B cell (primary cell): ENCODE measurements at places on chromosomes 2 and 18. TPM values are rescaled to one million over a fixed set of nuclear protein-coding genes. Genes with fewer than 3 reads are reported as not detected.

DNA sequence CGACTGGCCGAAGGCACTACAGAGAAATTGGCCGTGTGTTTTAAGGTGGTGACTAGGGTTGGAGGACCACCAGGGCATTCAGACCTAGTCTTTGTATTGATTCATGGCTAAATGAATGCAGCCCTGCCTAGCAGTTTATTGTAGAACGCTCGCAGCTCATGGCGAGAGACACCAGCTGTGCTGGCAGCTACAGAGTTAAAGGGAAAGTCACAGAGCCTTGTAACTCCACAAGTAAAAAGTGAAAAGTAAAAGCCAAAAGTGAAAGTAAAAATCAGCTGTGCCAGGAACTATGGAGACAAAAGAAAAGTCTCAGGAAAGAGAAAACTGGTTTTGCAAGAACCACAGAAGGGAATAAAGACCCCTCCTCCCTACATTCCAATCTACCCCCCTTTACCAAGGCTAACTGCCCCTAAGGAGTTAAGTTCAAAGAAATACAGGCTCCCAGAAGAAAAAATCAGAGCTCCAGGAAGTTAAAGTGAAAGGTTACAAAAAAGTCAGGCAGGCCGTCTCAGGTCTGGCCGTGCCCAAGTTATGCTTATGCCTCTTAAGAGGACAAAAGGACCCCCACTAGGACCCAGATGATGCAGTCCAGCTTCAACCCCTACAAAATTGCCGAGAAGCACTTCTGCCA, 46.4 kb upstream of the SELENOI start:
- peak; percentile 59 for DNase-seq

DNA sequence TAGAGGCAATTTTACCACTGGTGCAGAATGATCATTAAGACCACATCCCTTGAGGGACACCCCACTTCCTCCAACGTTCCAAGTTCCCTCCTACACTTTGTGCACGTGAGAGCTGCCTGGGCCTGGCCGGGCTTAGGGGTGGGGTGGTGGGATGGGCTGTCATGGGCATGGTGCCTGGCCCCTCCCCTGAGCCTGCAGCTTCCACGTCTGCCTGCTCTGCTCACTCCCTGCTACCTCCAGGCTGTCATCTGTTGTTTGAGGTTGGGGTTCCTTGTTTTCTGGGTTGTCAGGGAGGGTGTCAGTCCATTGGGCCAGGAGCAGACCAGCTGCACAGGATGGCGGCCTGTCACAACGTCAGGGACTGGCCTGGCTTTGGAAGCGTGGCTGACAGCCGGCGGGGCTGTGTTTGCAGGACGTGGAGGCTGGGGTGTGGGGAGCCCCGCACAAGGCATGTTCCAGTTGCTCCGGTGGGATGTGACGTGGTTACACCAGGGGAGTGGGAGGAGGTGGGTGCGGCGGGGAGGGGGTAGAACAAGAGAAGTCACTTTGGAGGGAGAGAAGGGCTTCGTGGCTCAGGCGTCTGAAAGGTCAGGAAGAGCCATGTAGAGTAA, 72.3 kb downstream of the RTP5 start:
- DNase-seq: no peak

DNA sequence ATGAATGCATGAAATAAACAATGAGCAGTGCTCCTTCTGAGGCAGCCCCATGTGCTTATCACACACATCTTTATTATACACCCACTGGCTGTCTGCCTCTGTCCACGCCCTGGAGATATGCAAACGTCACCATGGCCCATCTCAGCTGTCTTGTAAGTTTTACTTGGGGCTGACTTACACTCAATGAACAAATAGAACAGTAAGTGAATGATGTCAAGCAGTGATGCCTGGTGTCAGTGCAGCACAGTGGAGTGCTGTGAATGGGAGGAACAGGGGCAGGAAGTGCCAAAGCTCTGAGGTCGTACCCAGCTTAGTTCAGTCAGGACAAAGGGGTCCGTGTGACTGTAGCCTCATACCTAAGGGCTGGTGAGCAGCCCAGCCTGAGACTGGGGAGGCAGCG, 659.5 kb upstream of the HS6ST1 start:
- no peak for DNase-seq

DNA sequence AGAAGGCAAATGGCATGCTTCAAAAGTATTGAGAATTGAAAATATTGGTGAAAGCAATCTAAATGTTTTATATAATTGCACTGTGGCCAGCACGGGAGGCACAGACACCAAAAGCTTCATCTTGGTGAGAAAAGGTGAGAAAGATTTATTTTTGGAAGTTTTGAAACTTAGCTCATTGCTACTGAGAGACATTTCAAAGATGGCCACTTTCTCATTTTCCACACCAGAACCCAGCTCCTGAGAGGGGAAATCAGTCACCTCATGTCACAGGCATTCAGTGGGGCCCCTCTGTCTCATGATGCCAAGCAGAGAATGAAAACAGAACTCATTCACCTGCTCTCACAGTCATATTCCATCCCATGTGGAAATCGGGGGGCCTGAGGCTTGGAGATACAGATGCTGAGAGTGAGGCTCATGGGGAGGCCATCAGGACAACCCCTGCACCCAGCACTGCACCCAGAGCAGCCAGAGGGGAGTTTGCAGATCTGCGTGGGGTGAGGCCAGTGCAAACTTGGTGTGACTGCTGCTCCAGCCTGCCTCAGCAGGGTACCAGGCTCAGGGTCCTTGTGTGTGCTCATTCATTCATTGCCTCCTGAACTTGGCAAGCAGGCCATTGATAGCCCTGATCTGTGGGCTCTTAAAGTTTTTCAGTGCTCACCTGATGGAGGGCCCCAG, 31.4 kb downstream of the IL18R1 start:
- DNase-seq: no peak

- no peak for DNase-seq
Measured at GRCh38 chr2:175726223-175726622, 275.8 kb downstream of the LNPK start.

- no peak for DNase-seq
Measured at GRCh38 chr2:101658387-101658786, 39.1 kb upstream of the MAP4K4 start.

- DNase-seq: no peak
Measured at GRCh38 chr2:23322567-23323197, 62.3 kb upstream of the KLHL29 start.

DNA sequence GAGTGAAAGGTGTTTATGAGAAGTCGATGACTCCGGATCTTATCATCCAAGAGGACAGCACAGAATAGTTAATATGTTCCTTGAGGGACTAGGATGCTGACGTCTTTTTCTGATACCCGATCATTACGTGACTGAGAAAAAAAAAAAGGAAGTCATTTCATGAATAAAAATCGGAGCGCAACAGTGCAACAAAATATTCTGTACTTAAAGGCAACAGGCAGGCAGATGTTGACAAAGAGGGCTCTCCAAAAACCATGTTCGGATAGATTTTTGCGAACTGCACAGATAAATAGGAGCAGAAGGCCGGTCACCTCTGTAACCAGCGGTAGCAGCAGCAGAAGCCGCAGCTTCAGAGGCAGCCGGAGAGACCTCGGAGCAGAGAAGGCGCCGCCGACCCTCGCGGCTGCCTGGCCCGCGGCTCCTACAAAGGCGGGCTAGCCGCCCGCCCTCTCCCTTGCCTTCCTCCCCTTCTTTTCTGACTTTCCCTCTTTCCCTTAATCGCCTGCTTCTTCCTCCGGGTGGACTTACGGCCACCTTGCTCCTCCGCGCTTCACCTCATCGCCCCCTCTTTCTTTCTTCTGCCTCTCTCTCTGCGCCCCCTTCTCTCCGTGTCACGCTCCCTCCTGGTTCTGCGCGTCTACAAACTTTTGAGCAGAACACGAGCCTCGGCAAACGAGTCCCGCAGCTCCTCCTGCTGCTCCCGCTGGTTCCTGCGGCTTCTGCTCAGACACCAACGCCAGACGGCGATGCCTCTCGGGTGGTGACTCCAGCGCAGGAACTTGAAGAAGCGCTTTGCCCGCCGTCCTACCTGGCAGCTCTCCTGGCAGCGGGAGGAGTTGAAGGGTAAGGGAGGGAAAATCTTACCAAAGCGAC, at the start of gene ADCYAP1:
Gene ADCYAP1, plus strand, starts transcription at position 654 of the 873 bp plus-strand sequence. CDS start 516 bp downstream, outside the sequence.
- DNase-seq: no peak

- DNase-seq: no peak
Measured at GRCh38 chr18:56298935-56299334, 339.5 kb downstream of the TXNL1 start.

- no peak for DNase-seq
Measured at GRCh38 chr18:79684283-79684631, 4.7 kb downstream of the CTDP1 start.

DNA sequence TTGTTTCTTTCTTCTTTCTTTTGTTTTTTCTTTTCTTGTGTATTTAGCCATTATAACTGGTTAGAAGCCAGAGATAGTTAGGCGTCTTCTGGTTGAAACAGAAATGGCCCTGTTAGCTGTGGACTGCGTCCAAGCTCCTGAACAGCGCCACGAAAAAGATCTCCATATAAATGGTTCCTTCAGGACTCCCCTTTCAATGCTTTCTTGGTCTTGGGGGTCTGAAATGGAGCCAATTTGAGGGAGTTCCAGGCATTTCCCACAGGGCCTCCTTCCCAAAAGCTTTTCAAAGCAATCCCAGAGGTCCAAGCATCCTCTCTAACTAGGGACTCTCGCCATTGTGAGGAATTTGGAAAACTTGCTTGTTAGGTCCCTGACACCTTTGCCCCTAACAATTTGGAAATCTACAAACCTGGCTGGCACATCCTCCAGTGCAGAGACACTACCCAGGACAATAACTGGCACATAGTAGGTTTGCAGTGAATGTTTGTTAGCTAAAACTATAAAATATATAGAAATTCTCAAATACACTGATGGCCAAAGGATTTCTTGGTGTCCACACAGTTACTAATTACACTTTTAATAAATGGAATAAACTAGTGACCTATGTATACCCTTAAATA, 80.1 kb downstream of the MYCN start:
- no peak for DNase-seq

The CIB4 gene
- polyA plus RNA-seq: not detected in 2 replicates

The BMP10 gene
- not detected in 2 replicates for polyA plus RNA-seq

The SIX2 gene
- not detected in 2 replicates for polyA plus RNA-seq

The KIF5C gene
- polyA plus RNA-seq: 1.9 and 3.3 TPM in 2 replicates

The LRRTM4 gene
- polyA plus RNA-seq: not detected in 2 replicates
